ENCODE measurements at places on chromosomes 7 and 10. TPM values are rescaled to one million over a fixed set of nuclear protein-coding genes. Genes with fewer than 3 reads are reported as not detected.

The KLF14 gene
- polyA plus RNA-seq = 0.60 TPM

The UCN3 gene
- 2.9 TPM for polyA plus RNA-seq

GRCh38 chr7:98464558-98464940 is 63.7 kb upstream of the BAIAP2L1 start:
- DNase-seq = no peak

DNA sequence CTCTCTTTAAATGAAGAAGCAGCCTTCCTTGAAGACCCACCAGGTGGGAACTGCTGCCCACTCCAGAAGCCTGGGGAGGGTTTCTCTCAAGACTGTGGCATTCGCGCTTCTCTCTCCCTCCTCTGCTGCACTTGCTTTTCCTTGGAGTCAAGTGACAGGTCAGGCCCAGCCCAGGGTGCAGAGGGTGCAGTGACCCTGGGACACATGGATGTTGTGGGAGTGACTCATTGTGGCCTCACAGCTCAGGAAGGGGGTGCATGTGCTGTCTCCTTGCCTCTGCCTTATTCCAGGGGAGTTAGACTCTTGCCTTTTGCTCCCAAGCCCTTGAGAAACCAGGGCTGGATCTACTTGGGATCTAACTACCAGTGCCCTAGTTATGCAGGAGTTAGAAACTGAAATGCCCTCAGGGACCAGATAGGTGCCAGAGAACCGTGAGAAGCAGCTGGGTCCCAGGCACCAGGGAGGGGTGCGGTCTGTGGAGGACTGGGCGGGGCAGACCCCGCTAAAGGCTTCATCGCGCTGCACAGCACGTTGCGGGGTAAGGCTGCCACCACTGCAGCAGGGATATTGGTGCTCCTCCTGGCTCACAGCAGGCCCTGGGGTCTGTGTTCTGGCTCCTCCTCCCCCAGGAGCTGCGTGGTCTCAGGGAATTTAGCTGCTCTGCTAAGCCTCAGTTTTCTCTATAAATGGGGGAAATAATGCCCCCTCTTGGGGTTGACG is 11.4 kb downstream of the FAM241B start:
- no peak for DNase-seq

DNA sequence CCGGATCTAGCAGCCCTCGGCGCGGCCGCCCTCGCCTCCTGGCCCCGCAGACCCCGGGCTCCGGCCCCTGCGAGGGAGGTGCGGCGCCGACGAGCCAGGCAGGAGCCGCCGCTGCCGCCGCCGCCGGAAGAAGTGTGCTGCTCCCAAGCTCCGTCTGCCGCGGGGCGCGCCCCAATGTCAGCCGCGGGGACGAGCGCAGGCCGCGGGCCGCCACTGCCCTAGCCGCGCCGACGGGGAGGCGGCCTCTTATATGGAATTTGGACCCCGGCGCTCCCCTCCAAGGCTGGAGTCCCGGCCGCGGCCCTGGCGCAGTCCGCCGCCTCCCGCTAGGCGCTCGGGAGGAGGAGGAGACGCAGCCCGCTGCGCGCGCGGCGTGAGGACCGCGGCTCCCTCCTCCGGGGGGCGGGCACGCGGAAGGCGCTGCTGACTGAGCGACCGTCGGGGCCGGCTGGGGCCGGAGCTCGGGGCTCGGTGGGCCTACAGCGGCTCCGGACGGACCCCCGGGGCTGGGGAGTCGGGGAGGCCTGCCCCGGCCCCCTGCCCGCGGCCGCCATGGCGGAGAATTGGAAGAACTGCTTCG is at the start of gene TRIM8:
TSS of gene TRIM8 (plus strand) at position 414 of the 580 bp plus-strand sequence. CDS start at position 553, 139 bp downstream.
- DNase-seq = no peak

GRCh38 chr7:37285706-37286453 is 162.8 kb downstream of the ELMO1 start:
- no peak for DNase-seq

Measured in right renal cortex interstitium (tissue), 3 donors.